Liver (tissue), 10 donors: ENCODE measurements at places on chromosomes 6 and 20. TPM values are rescaled to one million over a fixed set of nuclear protein-coding genes. Genes with fewer than 3 reads are reported as not detected.

The ARHGAP40 gene
- not detected for polyA plus RNA-seq

The CLIC5 gene
- 0.09 TPM for polyA plus RNA-seq

The SNRPB2 gene
- 19.9 TPM for polyA plus RNA-seq

The EPB41L1 gene
- polyA plus RNA-seq, result 11.9 TPM

DNA sequence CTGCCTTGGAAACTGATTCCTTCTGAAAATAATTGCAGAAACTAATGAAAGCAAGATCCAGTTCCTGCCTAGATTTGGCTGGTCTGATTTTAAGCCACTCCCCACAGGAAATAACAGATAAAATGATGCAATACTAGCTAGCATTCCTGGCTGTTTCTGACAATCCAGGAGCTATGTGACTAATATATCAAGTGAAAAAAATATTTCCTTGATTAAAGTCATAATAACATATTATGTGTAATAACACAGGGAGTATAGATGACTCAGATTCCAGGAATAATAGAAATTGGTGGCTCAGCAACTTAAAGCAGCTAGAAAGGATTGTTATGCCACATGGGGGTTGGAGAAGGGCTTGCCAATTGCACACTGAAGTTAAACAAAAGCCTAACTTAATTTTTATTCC, 182.7 kb upstream of the SALL4 start:
- no peaks in the 10 kb centered on the region for H3K36me3 ChIP-seq
- no peak overlapping the region for H3K27ac ChIP-seq

DNA sequence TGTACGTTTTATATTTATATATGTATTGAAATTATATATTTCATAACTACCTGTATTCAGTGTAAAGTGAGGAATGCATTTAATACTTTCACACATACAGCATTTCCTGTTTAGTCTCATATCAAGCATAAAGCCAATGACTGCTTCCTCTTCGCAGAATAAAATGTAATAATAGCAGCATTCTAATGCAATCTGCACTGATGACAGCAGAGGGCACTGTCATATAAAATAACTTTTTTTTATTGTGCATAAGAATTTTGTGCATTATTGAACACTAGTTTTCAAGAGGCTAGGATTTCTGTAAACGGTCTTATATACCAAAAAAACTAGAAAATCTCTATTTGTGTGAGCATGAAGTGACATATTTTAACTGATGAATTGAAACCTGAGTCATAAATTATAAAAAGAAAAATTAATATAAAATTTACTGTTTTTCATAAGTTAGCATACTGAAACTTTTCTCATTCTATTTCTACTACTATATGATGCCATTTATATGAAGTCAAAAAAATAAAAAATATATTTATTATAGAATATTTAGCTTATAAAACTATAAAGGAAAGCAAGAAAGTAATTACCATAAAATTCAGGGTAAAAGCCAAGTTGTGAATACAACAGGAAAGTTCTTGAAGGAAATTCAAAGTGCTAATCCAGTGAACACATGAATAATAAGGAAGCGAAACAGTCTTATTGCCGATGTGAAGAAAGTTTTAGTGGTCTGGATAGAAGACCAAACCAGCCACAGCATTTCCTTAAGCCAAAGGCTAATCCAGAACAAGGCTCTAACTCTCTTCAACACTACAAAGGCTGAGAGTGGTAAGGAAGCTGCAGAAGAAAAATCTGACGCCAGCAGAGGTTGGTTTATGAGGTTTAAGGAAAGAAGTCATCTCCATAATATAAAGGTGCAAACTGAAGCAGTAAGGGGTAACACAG, 36.3 kb downstream of the RNF146 start:
- H3K27me3 ChIP-seq, result no peaks in the 10 kb centered on the region
- DNase-seq, result no peak
- no peak overlapping the region for H3K27ac ChIP-seq
- H3K4me3 ChIP-seq, result no peak overlapping the region
- no peaks in the 10 kb centered on the region for H3K4me1 ChIP-seq
